ENCODE measurements at places on chromosomes 3 and 15. TPM values are rescaled to one million over a fixed set of nuclear protein-coding genes. Genes with fewer than 3 reads are reported as not detected.

DNA sequence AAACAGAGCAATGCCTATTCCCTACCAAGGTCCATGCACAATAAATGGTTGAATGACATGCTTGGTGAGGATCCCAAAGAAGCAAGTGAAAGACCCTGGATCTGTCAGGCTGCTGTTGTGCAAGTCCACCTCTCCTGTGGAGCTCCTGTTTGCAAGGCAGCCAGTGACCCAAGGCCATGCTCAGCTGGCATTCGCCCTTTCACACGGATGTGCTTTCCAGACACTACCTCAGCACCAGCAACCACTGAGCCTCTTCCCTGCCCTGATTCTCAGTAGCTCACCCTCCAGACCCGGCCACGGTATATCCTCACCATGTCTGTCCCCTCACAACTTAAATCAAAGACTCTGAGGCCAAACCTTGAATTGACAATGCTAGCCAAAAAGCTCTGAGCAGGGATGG, 23.3 kb downstream of the WWTR1 start:
- no peak for DNase-seq

DNA sequence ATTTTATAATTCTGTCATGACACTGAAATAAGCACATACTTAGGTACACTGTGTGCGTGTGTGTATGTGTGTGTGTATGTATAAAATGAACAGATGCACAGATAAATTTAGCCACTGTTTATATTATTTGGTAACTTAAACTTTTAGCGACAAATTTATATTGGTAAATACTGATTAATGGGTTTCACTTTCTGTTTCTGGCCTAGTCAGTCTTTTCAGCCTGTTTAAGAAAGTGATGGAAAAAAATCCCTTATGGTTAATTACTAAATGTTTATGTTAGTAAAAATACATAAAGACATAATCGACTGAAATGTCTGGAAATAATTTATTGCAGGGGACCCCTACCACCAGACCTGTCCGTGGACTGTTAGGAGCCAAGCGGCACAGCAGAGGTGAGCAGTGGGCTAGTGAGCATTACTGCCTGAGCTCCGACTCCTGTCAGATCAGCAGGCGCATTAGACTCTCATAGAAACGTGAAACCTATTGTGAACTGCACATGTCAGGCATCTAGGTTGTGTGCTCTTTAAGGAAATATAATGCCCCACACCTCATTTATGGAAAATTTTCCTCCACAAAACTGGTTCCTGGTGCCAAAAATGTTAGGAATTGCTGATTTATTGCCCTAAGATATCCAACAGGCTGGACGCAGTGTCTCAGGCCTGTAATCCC, 717.4 kb downstream of the SI start:
- DNase-seq: no peak

DNA sequence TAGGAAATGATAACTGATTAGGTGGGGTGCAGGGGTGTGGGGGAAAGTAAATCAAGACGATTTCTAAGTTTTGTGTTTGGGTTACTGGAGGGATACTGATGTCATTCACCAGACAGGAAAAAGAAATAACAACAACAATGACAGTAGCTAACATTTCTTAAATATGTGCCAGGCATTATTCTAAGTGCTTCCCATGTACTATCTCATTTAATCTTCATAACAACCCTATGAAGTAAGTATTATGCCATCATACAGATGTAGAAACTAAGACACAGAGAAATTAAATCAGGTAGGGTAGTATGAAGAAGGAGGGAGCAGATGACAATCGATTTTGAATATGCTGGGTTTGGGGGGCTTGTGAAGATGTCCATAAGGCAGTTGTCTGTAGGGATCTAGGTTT, 13.3 kb downstream of the MYO5A start:
- DNase-seq: no peak

The WDR49 gene
- 0.14 TPM for total RNA-seq

- peak; percentile 47 for DNase-seq
These were observed 44.6 kb downstream of the ZIC4 start for GRCh38 chr3:147361454-147362420.

- DNase-seq: no peak
These were observed 4.4 kb upstream of the CD200R1 start for GRCh38 chr3:112979244-112979832.

The BLM gene
- 90.9 TPM for total RNA-seq

The EPHA6 gene
- not detected for total RNA-seq

DNA sequence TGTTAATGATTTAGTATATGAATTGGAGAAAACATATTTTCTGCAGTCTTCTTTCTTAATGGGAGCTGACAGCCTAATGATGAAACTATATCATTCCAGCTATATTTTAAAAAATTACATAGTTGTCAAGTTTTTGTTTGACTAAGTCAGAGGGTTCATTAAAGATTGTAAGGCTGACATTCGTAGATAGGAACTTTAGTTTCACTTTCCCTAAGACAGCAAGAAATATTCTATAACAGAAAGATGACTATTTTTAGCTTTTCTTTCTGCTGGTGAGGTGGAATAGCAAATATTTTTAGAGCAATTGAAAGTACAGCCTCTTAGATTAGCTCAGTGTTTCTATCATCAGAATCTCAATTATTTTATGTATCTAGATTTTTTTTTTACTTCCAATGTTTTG, 60.2 kb downstream of the PIAS1 start:
- DNase-seq: no peak

- no peak for DNase-seq
These were observed 128.4 kb upstream of the IGF1R start for GRCh38 chr15:98519767-98520550.
